ENCODE measurements at places on chromosomes 3 and 15.
A peak's percentile ranks its signal among the peaks of the same experiment; 100 is the strongest.

DNA sequence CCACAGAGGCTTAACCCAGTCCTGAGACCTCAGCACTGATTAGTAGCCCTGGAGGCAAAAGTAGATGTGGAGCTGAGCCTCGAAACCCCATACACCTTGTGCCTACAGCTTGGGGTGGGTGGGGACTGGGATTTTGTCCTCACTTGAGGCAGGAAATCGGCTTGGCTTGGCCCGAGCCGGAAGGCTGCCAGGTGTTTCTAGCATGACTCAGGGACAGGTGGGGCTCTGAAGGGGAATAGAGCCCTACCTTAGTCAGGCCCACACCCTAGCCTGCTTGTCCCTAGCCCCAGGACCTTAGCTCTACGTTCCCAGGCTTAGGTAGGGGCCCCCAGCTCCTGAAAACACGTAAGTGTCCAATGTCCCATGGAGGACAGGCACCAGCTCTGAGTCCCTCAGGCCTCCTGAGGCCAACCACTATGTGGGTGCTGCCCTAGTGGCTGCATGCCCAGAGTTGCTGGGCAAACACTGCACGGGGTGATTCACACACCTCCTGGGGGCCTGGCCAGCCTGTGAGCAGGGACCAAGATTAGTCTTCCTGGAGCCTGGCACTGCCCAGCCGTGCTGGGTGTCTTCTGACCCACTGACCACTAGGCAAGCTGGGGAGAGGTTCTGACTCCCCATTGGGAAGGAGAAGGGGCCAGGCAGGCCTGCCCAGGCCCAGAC, 3.1 kb downstream of the MST1R start:
- peak; percentile 84 for DNase-seq

DNA sequence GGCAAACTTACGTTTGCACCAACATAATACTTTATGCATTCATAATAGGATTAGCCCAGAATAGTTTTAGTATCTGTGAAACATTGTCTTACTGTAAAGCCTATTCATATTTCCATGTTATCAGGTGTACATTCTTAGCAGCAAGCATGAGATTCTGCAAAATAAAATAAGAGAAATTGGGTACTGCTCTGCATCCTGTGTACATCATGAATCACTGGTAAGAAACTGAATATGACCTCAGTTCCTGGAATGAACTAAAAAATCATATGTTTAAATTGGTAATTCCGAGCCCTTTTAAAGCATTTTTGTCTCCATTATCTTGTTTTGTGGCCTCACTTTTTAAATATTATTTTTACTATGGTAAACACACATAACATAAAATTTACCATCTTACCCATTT, 605.1 kb downstream of the ROBO1 start:
- DNase-seq = no peak

DNA sequence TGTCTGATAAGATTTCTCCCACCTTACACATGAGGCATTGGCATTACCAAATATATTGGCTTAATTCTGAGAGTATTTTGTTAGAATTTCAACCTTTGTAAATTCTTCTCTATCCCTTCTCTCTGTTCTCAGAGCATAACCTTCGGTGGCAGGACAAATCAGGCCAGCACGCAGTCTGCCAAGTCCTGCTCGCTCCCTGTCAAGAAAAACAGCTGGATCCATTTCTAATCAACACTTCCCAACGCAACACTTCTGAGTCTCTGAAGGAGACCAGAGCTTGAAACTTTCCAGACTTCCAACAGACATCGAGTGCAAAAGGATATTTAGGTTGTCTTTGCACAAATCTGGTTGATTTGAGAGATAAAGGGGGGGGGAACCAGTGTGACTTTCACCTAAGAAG, 125.7 kb downstream of the SV2B start:
- no peak for DNase-seq

GRCh38 chr3:198113206-198114053, 153.4 kb downstream of the LMLN start:
- DNase-seq = no peak

DNA sequence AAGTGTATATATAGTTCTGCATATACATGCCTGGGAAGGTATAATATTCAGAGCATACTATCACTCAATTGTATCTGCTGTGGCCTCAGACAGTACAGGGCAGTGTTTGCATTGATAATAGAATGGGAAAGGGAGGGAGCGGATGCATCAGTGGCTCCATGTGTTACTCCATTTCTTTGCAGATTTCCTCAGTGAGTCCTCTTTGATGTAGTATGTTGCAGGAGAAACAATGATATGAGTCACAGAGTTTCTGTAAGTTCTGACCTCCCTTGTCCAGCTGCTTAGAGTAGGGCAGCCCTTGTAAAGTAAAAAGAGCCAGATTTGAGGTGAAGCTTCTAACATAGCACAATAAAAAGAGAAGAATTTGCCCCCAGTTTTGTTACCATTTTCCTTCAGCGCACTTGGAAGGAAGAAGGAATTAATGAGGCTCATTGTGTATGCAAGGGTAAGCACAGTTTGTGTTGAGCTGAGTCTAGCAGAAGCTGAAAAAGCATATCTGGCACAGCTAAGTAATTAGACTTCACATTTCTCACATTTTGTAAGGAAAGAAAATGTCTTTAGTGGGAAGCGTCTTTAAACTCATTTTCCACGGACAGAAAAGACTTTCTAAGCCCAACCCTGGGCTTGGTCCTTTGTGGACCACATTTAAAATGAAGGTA, 555.8 kb upstream of the IL12A start:
- DNase-seq = peak; percentile 75
